Sigmoid colon (tissue), 7 donors: ENCODE measurements at places on chromosomes 13 and 19. TPM values are rescaled to one million over a fixed set of nuclear protein-coding genes. Genes with fewer than 3 reads are reported as not detected.
A peak's percentile ranks its signal among the peaks of the same experiment; 100 is the strongest.

The SBSN gene
- 0.17 TPM for polyA plus RNA-seq

The APC2 gene
- polyA plus RNA-seq: not detected

The LILRB3 gene
- polyA plus RNA-seq: 7.2 TPM

The ZNF229 gene
- not detected for polyA plus RNA-seq

The LSR gene
- 218 TPM for polyA plus RNA-seq

The OVOL3 gene
- not detected for polyA plus RNA-seq

- H3K4me1 ChIP-seq: no peaks in the 10 kb centered on the region
- no peak overlapping the region for H3K27ac ChIP-seq
- no peaks in the 10 kb centered on the region for H3K36me3 ChIP-seq
- DNase-seq: no peak
- no peak overlapping the region for H3K4me3 ChIP-seq
- H3K27me3 ChIP-seq: no peaks in the 10 kb centered on the region
Measured at GRCh38 chr13:51784097-51784496, 19.9 kb downstream of the DHRS12 start.

DNA sequence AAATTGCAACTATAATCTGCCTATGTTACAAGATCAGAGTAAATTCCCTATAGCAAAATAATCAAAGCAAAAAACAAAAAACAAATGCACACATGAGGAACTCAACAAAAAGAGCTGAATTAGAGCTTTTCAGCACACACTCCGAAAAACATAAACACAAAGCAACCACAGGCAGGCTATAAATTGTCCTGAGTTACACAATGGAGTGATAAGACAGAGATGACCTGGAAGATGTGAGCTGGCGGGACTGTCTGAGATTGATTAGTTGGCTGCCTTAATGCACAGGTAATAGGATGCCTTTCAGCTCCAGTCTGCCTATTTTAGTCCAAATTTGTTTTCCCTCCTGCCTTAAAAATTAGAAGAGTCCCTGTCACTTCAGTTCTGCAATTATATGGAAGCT lies 159.0 kb upstream of the FNDC3A start:
- no peaks in the 10 kb centered on the region for H3K36me3 ChIP-seq
- no peak overlapping the region for H3K4me3 ChIP-seq
- no peak overlapping the region for H3K27ac ChIP-seq
- no peak for DNase-seq

DNA sequence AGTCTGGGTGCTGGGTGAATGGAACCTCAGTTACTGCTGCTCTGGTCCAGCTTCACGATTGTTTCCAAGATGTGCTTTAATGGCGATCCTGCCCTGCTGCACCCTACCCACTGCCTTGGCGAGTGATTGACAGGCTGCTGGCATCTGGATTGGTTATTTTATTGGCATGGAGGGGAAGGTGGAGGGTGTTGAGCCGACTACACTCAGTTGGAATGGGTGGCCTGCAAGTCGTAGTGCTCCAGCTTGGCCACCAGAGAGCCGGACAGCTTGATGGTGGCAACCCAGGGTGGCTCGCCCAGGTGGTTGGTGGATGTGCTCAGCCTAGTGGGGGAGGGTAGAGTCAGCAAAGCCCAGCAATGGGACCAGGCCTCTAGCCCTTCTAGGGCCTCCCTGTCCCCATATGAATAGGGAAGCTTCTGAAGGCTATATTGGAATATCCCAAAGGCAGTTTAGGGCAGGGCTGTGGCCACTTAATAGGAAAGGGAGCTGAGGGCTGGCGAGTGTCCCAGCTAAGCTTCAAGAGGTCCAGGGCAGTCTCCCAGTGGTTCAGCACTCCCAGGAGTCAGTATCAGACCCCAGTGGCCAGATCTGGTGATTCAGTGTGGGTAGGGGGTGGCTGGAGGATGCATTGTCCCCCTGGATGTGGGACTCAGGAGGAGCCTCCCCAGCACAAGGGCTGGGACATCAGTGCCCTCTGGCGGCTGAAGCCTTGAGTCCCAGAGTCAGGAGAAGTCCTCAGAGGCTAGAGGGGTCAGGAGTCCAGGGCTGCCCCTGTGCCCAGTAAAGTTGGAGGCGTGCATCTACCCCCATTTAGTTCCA lies 3.4 kb downstream of the GGN start:
- H3K4me1 ChIP-seq: peaks cover 33% of the 10 kb centered on the region
- H3K27ac ChIP-seq: no peak overlapping the region
- peaks cover 43% of the 10 kb centered on the region for H3K36me3 ChIP-seq
- DNase-seq: no peak
- no peak overlapping the region for H3K4me3 ChIP-seq

DNA sequence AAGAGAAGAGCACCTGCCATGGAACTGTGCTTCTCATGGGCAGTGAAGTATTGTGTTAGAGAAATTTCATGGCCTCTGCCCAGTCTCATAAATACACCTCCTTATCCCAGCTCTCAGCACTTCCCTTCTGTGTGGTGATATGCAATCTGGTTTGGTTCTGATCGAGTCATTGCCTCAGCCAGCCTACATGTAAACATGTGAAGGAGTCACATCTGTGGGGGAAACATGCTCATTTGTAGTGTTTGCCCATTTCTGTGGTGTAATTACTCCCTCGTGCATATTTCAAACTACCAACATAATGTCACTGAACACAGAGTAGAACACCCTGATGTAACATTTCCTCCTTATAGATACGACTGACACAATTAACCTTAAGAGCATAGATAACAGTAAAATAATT lies 183.0 kb downstream of the DCT start:
- no peaks in the 10 kb centered on the region for H3K36me3 ChIP-seq
- no peaks in the 10 kb centered on the region for H3K4me1 ChIP-seq
- no peak overlapping the region for H3K4me3 ChIP-seq
- DNase-seq: no peak
- no peak overlapping the region for H3K27ac ChIP-seq

DNA sequence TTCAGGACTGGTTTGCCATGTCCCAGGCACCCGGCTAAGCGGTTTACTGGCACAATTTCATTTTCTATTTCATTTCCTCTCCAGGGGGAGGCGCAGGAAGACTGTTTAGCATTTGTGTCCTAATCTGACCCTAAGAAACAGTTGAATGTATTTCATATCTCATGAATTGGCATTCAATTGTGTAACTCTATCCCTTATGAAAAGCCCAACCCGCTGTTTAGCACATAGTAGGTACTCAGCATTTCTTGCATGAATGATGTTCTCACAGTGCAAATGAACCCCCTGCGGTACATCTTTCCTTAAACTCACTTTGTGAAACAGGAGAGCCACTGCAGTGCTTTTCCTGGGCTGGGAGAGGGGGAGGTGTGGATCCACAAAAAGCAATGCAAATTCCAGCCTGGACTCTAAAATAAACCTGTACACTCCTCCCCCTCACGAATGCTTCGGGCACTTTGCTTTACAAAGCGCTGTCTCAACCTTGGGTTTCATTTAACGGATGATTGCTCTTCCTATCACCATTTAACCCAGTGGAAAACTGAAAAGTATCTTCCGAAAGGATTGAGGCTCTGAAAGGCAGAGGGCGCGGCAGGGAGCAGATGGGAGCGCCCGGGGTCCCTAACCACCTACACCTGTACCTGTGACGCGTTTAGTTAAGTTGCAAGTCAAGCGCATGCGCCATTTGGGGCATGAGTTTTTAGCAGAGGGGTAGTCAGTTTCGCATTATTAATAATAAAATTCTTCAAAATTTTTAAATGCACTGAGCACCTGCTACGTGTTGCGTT lies 1.2 kb upstream of the EEF2 start:
- H3K4me1 ChIP-seq: no peaks in the 10 kb centered on the region
- peak overlapping the region; percentile 92 for H3K27ac ChIP-seq
- no peak for DNase-seq
- H3K4me3 ChIP-seq: peak overlapping the region; percentile 70
- peaks cover 29% of the 10 kb centered on the region for H3K36me3 ChIP-seq
- no peaks in the 10 kb centered on the region for H3K27me3 ChIP-seq

DNA sequence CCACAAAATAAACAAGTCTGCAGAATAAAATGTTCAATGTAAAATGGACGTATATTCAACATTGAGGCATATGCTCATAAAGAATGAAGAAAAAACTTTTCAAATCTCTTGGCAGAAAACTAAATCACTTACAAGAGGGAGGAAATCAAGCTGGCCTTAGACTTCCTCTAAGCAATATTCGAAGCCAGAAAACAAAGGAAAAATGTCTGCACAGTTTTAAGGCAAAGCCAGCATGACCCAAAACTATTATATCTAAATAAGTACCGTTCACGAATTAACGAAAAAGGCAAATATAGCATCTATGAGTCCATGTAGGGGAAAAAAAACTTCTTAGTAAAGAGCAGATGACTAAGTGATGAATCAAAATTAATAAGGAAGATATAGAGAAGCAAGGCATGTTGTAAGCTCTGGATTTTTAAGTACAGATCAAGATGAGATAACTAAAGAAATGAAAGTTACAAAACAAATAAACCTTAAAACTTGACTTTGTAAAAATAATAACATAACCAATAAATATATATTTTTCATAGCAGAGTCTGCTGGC lies 101.3 kb downstream of the KCNRG start:
- H3K4me1 ChIP-seq: peaks cover 14% of the 10 kb centered on the region
- no peaks in the 10 kb centered on the region for H3K36me3 ChIP-seq
- no peak for DNase-seq
- no peaks in the 10 kb centered on the region for H3K27me3 ChIP-seq

DNA sequence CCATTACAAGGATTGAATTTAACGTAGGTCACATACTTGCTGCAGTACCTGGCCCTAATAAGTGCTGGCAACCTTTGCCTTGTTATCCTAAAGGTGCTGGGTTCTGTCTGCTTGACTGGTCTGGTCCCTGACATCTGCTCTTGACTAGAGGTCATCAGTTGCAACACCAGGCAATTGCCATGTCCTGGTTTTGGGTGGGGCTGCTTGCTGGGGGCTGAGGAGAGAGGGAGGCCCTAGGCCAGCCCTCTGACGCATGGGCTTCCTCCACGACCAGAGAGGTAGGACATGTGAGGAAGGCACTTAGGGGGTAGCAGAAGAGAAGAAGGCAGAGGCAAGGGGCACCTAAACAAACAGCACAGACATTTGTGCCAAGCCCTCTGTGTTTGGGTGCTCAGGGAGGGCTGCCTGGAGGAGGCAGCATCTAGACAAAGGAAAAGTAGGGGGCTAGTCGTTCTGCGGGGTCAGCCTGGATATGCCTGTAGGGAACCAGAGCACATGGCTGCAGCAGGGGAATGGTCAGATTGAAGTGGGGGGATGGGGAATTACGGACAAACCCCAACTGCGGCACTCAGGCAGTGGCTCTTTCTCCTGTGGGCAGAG lies 21.7 kb downstream of the VSTM2B start:
- H3K4me1 ChIP-seq: no peaks in the 10 kb centered on the region
- H3K4me3 ChIP-seq: no peak overlapping the region
- H3K27ac ChIP-seq: no peak overlapping the region
- no peak for DNase-seq
- no peaks in the 10 kb centered on the region for H3K27me3 ChIP-seq

DNA sequence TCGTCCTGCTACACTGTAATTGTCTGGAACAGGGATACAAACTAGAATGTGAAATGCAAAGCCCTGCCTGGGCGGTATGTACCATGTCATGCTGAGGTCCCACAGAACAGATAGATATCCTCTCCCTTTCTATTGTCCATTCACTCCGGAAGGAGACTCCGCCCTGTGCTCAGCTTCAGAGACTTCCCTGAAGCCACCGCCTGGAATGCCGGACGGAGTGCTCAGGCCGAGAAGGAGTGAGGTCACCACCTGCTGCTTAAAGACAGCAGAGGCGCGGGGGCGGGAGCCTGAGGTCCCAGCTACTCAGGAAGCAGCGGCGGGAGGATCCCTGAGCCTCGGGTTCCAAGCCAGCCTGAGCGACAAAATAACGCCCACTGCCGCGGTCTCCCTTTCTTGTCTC lies 890 bp upstream of the ZNF611 start:
- peaks cover 27% of the 10 kb centered on the region for H3K4me1 ChIP-seq
- H3K36me3 ChIP-seq: no peaks in the 10 kb centered on the region
- H3K27me3 ChIP-seq: no peaks in the 10 kb centered on the region
- peak overlapping the region; percentile 95 for H3K27ac ChIP-seq
- peak overlapping the region; percentile 87 for H3K4me3 ChIP-seq

DNA sequence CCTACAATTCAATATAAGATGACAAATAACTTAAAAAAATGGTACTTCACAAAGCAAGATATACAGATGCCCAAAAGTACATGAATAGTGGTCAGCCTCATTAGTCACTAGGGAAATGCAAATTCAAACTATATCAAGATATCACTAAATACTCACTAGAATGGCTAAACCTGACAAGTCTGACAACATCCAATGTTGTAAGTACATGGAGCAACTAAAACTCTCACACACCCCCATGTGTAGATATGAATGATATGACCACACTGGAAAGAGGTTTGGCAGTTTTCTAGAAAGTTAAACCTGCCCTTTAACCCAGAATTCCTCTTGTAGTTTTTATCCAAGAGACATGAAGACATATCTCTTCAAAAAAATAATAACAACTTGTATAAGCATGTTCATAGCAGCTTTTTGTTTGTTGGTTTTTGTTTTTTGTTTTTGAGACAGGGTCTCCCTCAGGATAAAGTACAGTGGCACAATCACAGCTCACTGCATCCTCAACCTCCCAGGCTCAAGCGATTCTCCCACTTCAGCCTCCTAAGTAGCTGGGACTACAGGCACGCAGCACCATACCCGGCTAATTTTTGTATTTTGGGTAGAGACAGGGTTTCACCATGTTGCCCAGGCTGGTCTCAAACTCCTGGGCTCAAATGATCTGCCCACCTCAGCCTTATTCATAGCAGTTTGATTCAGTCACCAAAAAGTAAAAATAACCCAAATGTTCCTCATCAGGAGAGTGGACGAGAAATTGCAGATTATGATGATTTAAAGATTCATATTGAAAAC lies 55.1 kb downstream of the RFX2 start:
- H3K27me3 ChIP-seq: no peaks in the 10 kb centered on the region
- no peaks in the 10 kb centered on the region for H3K36me3 ChIP-seq
- no peak for DNase-seq
- H3K27ac ChIP-seq: peak overlapping the region; percentile 91
- no peak overlapping the region for H3K4me3 ChIP-seq

- DNase-seq: no peak
- no peaks in the 10 kb centered on the region for H3K4me1 ChIP-seq
- H3K36me3 ChIP-seq: no peaks in the 10 kb centered on the region
Measured at GRCh38 chr13:111517641-111518010, 197.2 kb downstream of the TEX29 start.

DNA sequence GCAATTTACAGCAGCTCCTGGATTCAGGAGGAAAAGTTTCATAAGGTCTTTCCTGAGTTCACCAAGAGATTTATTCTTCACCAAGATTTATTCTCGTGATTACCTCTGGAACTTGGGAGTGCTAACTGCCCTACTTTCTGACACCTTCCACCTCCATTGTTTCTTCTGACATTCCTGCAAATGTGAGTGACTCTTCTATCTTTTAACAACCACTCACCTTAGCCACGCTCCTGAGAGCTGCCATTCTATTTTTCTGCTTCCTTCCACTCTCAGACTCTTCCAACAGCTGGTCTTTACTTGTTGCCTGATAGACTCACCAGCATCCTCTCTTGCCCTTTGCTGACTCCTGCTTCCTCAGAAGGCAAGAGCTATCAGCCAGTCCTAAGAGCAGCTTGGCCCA lies 11.5 kb upstream of the CBY2 start:
- no peak for DNase-seq
- no peaks in the 10 kb centered on the region for H3K36me3 ChIP-seq
- no peaks in the 10 kb centered on the region for H3K27me3 ChIP-seq
- H3K27ac ChIP-seq: no peak overlapping the region
